ENCODE measurements at places on chromosomes 7 and 10. TPM values are rescaled to one million over a fixed set of nuclear protein-coding genes. Genes with fewer than 3 reads are reported as not detected.

IL2RA gene
- total RNA-seq, result 0.28 TPM

TLL2 gene
- total RNA-seq, result 0.67 TPM

CCDC186 gene
- 16.7 TPM for total RNA-seq

SLK gene
- 30.9 TPM for total RNA-seq

LOXL4 gene
- 13.2 TPM for total RNA-seq

CLRN3 gene
- not detected for total RNA-seq

IFIT2 gene
- 1.5 TPM for total RNA-seq

- H3K27ac ChIP-seq, result no peak overlapping the region
- H3K4me1 ChIP-seq, result no peaks in the 10 kb centered on the region
- no peak for DNase-seq
Observed at GRCh38 chr7:1558841-1559625, 3.0 kb upstream of the TMEM184A start.

- peak; percentile 27 for DNase-seq
- H3K27ac ChIP-seq, result no peak overlapping the region
- no peaks in the 10 kb centered on the region for H3K4me1 ChIP-seq
- H3K4me3 ChIP-seq, result no peak overlapping the region
Observed at GRCh38 chr7:20064974-20065862, 152.0 kb downstream of the MACC1 start.

DNA sequence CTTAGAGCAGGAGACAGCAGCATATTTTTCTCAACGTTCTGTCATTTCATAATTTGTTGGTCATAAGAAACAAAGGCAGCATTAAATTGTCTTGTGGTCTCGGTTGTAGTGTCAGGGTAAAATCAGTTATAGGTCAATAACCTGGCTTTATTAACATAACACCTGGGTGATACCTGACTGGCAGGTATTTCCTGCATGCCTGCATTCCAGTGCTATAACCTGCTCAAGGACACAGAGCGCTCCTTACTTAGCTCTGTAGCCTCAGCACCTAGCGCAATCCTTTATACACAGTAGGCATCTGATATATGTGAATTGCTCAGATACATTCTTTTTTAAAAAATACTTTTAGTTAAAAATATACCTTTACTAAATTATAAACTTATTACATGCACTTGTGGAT is 38.9 kb upstream of the PRKG1 start:
- no peak for DNase-seq
- H3K27me3 ChIP-seq, result no peaks in the 10 kb centered on the region
- no peaks in the 10 kb centered on the region for H3K36me3 ChIP-seq
- no peak overlapping the region for H3K27ac ChIP-seq
- no peak overlapping the region for H3K4me3 ChIP-seq

DNA sequence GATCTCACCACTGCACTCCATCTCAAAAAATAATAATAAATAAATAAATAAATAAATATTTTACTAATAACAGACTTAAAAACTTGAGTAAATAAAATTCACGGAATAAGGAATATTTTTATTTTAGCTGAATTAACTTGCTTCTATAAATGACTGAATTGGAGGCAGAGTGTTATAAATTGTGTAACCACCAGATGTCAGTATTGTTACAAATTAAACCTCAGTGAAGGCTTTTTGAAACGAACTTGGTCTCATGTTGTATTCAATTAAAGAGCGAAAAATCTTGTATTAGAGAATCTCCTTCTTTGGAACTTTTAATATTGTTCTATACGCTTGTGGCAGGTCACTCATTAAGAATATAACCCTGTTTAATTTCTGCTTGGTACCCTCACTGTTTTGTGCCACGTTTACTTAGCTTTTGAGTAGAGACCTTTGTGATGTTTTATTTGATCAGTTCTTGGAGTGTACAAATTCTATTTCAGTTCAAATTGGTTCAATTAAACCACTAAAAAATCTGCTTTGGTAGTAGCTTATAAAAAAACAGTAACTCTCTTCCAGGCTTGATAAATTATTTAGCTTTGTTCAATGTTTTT is 45.6 kb upstream of the SCIN start:
- H3K36me3 ChIP-seq, result no peaks in the 10 kb centered on the region
- H3K27me3 ChIP-seq, result no peaks in the 10 kb centered on the region
- H3K4me3 ChIP-seq, result no peak overlapping the region
- no peak overlapping the region for H3K27ac ChIP-seq
- no peaks in the 10 kb centered on the region for H3K4me1 ChIP-seq
- DNase-seq, result no peak

GRCh38 chr10:13038391-13038790 is 36.9 kb upstream of the CCDC3 start:
- H3K27ac ChIP-seq, result no peak overlapping the region
- no peak for DNase-seq
- no peak overlapping the region for H3K4me3 ChIP-seq
- no peaks in the 10 kb centered on the region for H3K36me3 ChIP-seq

- DNase-seq, result no peak
- H3K36me3 ChIP-seq, result no peaks in the 10 kb centered on the region
- H3K4me1 ChIP-seq, result no peaks in the 10 kb centered on the region
- H3K27ac ChIP-seq, result no peak overlapping the region
Observed at GRCh38 chr10:131892806-131893675, 7.8 kb upstream of the PPP2R2D start.

DNA sequence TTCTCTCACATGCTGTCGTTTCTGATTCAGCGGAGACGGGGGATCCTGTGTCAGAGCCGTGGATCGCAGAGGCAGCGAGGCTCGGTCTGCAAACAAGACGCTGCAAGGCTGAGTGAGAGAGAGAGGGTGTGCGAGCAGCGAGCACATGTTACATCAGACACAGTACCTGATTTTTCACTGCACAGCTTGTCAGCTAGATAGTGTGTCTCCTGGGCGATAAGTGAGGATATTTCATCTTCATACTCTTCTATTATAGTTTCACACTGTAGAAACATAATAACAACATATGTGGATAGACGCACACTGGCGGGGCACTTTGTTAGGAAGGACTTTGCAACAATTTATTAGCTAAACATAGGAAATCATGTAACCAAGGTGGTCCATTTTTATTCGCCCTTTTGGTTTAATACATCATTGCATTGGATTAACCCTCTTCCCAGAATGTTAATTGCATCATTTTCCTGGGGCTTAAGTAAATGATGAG is 39.5 kb downstream of the CNPY1 start:
- no peak overlapping the region for H3K4me3 ChIP-seq
- peaks cover 91% of the 10 kb centered on the region for H3K27me3 ChIP-seq
- no peak for DNase-seq
- no peaks in the 10 kb centered on the region for H3K4me1 ChIP-seq
- H3K27ac ChIP-seq, result no peak overlapping the region
- H3K36me3 ChIP-seq, result no peaks in the 10 kb centered on the region

DNA sequence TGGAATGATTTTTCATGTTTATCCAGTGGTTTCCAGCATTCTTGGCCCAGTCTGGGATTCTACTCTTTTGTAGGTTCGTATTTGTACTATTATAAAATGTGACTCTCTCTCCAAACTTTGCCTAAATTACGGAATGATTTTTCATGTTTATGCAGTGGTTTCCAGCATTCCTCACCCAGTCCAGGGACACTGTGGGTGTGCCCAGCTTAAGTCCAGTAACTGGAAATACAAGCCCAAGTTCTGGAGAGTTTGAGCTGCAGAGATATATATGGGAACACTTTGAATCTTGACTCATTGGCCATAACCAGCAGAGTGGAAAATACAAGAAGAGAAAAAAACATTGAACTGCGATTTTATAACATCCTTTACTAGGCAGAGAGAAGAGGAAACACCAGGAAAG is 5.9 kb upstream of the MAGI2 start:
- no peak overlapping the region for H3K4me3 ChIP-seq
- H3K36me3 ChIP-seq, result no peaks in the 10 kb centered on the region
- H3K27ac ChIP-seq, result no peak overlapping the region
- DNase-seq, result no peak
- H3K4me1 ChIP-seq, result no peaks in the 10 kb centered on the region

All from uterus (tissue), 4 donors.